ENCODE measurements at places on chromosomes 2 and 18.
A peak's percentile ranks its signal among the peaks of the same experiment; 100 is the strongest.

DNA sequence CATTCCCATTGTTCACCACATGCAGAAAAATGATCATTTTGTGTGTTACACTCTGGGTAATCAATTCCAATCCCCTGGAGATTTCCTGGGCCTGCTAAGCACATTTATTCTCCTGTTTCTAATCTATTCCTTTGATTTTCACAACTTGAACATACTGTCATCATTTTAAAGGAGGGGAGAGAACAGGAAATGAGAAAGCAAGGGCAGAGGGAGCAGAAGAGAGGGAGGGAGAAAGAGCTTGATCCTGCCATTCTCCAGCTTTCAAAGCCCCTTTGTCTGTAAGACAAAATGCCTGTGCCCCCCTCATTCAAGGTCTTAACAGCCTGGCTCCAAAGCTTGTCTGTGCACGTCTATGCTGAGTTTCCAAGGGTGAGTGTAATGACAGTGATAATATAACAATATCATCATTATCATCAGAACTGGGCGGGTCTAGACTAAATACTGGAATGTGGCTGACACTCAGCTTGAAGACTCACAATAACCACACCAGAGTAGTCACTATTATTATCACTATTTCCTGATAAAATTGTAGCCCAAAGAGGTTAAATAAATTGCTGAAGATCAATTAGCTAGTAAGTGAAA is 164.4 kb upstream of the KLHL29 start:
- no peak for DNase-seq

DNA sequence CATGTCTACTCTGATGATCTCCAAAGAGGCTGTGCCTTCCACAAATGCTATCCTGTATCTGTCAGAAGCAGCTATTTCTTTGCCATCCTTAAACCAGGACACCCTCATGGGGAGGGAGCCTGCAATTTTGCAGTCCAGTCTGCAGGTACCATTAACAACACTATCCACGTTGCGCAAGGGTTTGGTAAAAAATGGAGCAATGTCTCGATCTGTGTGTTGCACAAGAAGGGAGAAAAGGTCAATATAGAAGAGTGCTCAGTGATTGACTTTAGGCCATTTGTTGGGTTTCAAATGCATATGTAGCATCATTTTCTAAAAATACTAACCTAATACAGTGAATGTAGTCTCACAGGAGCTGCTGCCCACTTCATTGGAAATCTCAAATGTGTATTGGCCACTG is 74.3 kb downstream of the TTN start:
- DNase-seq = no peak

DNA sequence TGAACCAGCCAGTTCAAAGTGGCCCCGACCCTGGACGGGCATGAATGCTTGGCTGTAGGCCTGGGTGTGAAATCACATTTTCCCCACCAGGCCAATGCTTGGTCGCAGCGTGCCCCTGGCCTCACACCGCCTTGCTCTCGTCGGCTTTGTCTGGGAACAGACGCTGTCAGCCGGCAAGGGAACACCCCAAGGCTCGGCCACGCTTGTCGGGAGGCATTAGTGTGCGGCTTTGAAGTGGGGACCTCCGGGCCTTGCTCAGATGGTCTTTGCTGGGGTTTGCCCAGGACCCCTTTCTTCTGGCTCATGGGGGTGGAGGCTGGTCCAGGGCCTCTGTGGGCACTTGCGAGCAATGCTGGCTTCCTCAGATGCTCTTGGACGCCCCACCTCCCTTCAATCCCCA is 79.1 kb downstream of the INHBB start:
- DNase-seq = no peak

DNA sequence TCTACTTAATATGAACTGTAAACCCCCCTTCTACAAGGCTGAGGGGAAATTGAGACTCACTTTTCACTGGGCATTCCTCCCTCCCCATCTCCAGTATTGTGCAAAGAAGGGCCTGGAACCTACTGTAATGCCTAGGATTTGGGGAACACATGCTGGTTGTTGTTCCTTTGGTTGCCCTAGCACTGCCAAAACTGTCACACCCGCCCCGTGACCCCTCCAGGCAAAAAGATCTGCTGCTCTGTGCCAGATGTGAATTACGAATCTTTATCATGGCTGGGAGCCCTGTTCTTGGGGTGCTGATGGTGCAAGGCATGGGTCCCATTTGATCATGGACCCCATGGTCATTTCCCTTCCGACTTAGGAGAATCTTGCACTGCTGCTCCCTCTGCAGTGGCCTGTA is 95.4 kb downstream of the CABLES1 start:
- no peak for DNase-seq

GRCh38 chr2:14619441-14619840 is 13.1 kb upstream of the LRATD1 start:
- DNase-seq = no peak

- no peak for DNase-seq
Measured at GRCh38 chr2:2219984-2220383, 111.1 kb downstream of the MYT1L start.

- peak; percentile 56 for DNase-seq
Measured at GRCh38 chr2:215949991-215950404, 63.4 kb downstream of the MREG start.

DNA sequence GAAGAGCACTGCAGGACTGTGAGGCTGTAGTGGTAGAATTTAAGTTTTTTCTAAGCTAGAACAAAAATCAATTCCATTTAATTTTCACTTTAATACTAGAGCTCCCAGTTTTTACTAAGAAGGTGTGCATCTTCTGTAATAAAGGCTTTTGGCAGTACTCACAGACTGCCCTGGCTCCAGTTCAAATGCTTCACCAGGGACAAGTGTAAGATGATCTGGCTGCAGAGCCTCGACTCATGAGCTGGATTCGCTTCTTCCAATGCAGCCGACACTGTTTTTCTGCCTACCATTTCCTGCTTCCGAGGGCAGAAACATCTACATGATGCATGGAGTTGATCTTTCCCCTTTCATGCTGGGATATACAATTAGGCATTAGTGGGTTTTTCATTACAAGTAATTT is 87.0 kb downstream of the FARSB start:
- DNase-seq = no peak

DNA sequence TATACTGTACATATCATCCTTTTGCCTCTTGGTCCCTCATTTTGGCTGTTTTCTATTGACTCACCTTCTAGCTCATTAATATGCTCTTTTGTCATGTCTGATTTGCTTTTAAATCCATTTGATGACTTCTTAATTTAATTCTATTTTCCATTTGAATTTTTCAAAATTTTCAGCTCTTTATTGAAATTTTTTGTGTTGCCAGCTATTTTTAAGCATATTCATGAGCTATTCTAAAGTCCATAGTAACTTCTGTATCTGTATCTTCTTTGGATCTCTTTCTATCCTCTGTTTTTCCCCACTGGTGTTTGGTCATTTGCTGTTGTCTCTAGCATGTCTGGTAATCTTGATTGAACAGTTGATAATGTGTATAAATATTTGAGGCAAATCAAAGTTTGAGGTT is 227.8 kb downstream of the NDUFA10 start:
- DNase-seq = no peak

DNA sequence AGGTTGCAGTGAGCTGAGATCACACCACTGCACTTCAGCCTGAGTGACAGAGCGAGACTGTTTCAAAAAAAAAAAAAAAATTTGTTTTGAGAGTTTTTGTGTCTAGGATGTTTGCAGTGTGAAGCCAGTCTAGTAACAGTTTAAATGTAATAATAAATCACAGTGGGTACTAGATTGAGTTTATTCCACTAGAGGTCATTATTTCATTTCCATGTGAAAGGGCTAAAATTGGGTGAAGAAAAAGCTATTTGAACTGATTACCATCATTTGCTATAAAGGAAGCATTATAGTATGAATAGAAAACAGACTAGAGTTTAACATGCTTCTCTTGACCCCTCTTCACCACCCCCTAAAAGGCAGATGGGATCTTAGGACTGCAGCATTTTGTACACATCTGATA is 20.3 kb downstream of the SNRPD1 start:
- DNase-seq = no peak

GRCh38 chr2:121335294-121336290 is 50.6 kb upstream of the TFCP2L1 start:
- DNase-seq = no peak

GRCh38 chr2:20532634-20533437 is 86.0 kb downstream of the RHOB start:
- no peak for DNase-seq

- no peak for DNase-seq
Measured at GRCh38 chr2:145012214-145012670, 492.3 kb upstream of the ZEB2 start.

- DNase-seq = no peak
Measured at GRCh38 chr2:143476336-143477087, 347.3 kb downstream of the ARHGAP15 start.
